Myocyte (in vitro differentiated cells): ENCODE measurements at places on chromosomes 1 and 21. TPM values are rescaled to one million over a fixed set of nuclear protein-coding genes. Genes with fewer than 3 reads are reported as not detected.

The ADGRL4 gene
- 0.24 and 0.47 TPM in 2 replicates for total RNA-seq

The UBE2U gene
- total RNA-seq, result not detected in 2 replicates

The FCRL6 gene
- not detected in 2 replicates for total RNA-seq

The PLEKHN1 gene
- total RNA-seq, result 0.24 TPM in 1 of 2 replicates, not detected in the other

The CCDC30 gene
- total RNA-seq, result 0.11 and 0.78 TPM in 2 replicates

The ATAD3C gene
- not detected in 2 replicates for total RNA-seq

The F11R gene
- total RNA-seq, result 3.2 and 10.4 TPM in 2 replicates

The LCK gene
- not detected in 2 replicates for total RNA-seq

The FCAMR gene
- not detected in 2 replicates for total RNA-seq

The CFHR5 gene
- total RNA-seq, result not detected in 2 replicates

The PLD5 gene
- 0.26 and 0.29 TPM in 2 replicates for total RNA-seq

The RGS2 gene
- 30.2 and 54.2 TPM in 2 replicates for total RNA-seq

The RIMS3 gene
- 13.7 and 31.0 TPM in 2 replicates for total RNA-seq

The LCE3A gene
- not detected in 2 replicates for total RNA-seq

The NBPF9 gene
- 12.6 and 13.6 TPM in 2 replicates for total RNA-seq

The URB1 gene
- total RNA-seq, result 42.1 and 42.8 TPM in 2 replicates

The ANGPTL3 gene
- not detected in 2 replicates for total RNA-seq

The GBP6 gene
- total RNA-seq, result 0.16 TPM in 1 of 2 replicates, not detected in the other

The DCDC2B gene
- total RNA-seq, result 0.11 TPM in 1 of 2 replicates, not detected in the other

The GNG12 gene
- total RNA-seq, result 60.5 and 62.6 TPM in 2 replicates

The ANKRD35 gene
- 0.13 and 0.31 TPM in 2 replicates for total RNA-seq

The LRP8 gene
- 11.4 and 38.0 TPM in 2 replicates for total RNA-seq

The CCDC181 gene
- total RNA-seq, result 0.47 and 1.2 TPM in 2 replicates

The PRAMEF4 gene
- not detected in 2 replicates for total RNA-seq

The PSMG1 gene
- total RNA-seq, result 30.2 and 33.7 TPM in 2 replicates

The YTHDF2 gene
- total RNA-seq, result 59.5 and 66.6 TPM in 2 replicates

The LRRC8C gene
- total RNA-seq, result 0.99 and 1.8 TPM in 2 replicates

The LIPI gene
- total RNA-seq, result not detected in 2 replicates

The TFF3 gene
- total RNA-seq, result 0.83 and 3.1 TPM in 2 replicates

The OPN3 gene
- 21.2 and 23.6 TPM in 2 replicates for total RNA-seq

The SLC22A15 gene
- 13.8 and 18.4 TPM in 2 replicates for total RNA-seq

The C1orf210 gene
- not detected in 2 replicates for total RNA-seq

The OLIG1 gene
- not detected in 2 replicates for total RNA-seq

The ZNF669 gene
- total RNA-seq, result 6.0 and 8.5 TPM in 2 replicates

The MXRA8 gene
- total RNA-seq, result 224 and 252 TPM in 2 replicates

The SIPA1L2 gene
- total RNA-seq, result 7.0 and 12.4 TPM in 2 replicates

The IL19 gene
- not detected in 2 replicates for total RNA-seq

The PRMT6 gene
- 12.6 and 14.7 TPM in 2 replicates for total RNA-seq

The DDR2 gene
- total RNA-seq, result 51.4 and 65.3 TPM in 2 replicates

The CTSS gene
- total RNA-seq, result 2.6 and 3.8 TPM in 2 replicates

The ITLN2 gene
- total RNA-seq, result not detected in 2 replicates

The A3GALT2 gene
- total RNA-seq, result 0.32 TPM in 1 of 2 replicates, not detected in the other

The KDF1 gene
- total RNA-seq, result not detected in 2 replicates

The NBPF15 gene
- 20.8 and 27.0 TPM in 2 replicates for total RNA-seq

The KCNE2 gene
- 0.47 TPM in 1 of 2 replicates, not detected in the other for total RNA-seq

The RGS8 gene
- not detected in 2 replicates for total RNA-seq
